ENCODE measurements at places on chromosomes 3 and 15.

DNA sequence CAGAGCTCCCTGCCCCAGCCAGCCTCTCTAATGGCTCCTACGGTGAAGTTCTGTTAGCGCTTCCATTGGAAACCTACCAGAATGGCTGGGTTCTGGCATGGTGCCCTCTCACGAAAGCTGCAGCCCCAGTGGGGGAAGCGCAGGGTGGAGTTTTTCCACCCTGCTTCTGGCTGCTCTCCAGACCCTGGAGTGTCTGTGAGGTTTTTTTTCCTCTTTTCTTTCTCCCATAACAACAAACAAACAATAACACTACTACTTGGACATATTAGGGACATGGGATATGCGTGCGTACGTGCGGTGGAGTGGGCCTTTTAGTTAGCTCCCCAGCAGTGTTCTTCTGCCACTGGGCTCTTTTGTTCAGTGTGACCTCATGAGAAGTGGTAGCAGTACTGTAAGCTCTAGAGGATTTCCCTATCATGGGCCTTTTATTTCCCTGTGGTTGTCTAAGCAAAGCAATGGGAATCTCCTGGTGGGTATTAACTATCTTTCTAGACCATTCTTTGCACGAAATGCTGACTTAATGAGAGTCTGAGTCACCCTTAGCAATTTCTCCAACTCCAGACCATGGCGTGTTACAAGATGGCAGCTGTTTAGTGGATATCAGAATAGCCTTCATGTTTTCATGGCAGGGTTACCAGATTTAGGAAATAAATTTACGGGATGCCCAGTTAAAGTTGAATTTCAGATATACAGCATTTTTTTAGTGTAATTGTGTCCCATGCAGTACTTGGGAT lies 161.9 kb downstream of the FNDC3B start:
- peak; percentile 71 for DNase-seq

GRCh38 chr3:8156831-8157230 lies 344.8 kb upstream of the LMCD1 start:
- no peak for DNase-seq

DNA sequence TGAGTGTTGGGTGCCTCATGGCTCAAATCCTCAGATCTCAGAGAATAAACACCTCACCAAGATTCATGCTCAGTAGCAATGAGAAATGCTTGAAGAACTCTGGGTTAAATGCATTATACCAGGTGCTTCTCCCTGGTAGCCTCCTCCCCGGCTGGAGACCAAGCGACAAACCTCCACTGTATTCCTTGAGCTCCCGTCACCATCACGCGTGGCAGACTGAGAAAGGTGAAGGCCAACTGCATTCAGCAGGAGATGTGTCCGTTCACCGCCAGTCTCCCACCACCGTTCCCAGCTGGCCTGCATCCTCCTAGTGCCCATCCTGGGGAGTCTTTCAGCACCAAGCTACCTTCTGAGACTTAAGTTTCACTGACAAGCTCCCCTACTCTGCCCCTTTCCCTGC lies 7.5 kb downstream of the CSTA start:
- no peak for DNase-seq

DNA sequence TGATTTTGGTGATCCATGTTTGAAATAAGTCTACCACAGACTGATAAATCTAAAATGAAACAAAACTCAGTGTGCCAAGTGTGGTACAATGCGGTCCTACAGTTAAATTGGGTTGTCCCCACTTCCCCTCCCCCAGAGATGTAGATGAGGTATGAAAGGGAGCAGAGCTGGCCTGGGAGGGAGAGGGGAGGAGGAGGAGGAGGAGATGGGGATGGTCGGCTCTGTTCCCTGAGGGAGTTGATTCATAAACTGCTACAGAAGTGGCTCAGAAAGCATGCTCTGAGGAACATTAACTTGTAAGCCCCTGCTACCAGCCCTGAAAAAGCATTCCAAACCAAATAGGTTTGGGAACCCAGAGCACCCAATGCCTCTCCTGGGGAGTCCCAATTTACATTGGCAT lies 28.0 kb upstream of the CHRNB4 start:
- DNase-seq = no peak

GRCh38 chr3:46987319-46987742 lies 7.9 kb downstream of the NBEAL2 start:
- DNase-seq = peak; percentile 92

- no peak for DNase-seq
Measured at GRCh38 chr15:60859996-60860494, 369.1 kb downstream of the RORA start.

DNA sequence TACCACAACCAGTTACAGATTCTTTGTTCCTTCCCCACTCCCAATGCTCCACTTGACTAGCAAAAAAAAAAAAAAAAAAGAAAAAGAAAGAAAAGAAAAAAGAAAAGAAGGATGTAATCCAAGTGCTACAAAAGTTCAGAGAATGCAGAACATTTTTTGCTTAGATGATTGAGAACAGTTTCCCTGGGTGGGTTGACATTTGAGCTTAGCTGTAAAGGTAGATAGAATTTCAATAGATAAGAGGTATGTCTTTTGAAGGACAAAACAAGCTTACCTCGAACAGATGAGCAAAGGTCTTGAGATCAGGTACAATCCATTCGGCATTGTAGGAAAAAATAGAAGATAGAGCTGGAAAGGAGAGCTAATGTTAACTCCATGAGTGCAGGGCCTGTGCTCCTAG lies 344.6 kb upstream of the NECTIN3 start:
- DNase-seq = no peak

DNA sequence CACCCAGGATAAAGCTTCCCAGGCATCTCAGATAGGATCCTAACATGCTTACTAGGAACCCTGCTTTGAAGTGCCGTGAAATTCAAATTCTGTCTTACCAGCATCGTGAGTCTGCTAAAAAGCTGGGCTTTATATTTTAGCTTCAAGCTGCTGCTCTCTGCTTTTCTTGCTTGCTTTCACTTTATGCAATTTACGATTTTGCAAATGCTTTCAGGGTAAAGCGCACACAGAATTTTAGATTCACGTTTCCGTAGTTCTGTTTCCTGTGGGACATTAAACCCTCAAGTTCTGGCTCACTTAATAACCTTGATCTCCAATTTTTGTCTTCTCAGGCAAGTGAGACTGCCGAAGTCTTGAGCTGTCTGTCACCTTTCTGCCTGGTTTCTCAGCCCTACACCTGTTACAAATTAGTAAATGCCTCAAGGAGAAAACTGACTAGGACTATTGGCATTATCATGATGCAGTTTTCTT lies 170.5 kb upstream of the TGFBR2 start:
- DNase-seq = peak; percentile 18

GRCh38 chr3:156579427-156579851 lies 24.5 kb upstream of the SSR3 start:
- DNase-seq = peak; percentile 89

GRCh38 chr15:68471541-68471940 lies 39.6 kb upstream of the ITGA11 start:
- no peak for DNase-seq

- peak; percentile 44 for DNase-seq
Measured at GRCh38 chr3:75294124-75294523, 370.0 kb upstream of the FRG2C start.

- DNase-seq = peak; percentile 75
Measured at GRCh38 chr15:39403640-39404117, 177.2 kb upstream of the THBS1 start.

- DNase-seq = peak; percentile 41
Measured at GRCh38 chr3:43620831-43621655, 768 bp downstream of the ANO10 start.

DNA sequence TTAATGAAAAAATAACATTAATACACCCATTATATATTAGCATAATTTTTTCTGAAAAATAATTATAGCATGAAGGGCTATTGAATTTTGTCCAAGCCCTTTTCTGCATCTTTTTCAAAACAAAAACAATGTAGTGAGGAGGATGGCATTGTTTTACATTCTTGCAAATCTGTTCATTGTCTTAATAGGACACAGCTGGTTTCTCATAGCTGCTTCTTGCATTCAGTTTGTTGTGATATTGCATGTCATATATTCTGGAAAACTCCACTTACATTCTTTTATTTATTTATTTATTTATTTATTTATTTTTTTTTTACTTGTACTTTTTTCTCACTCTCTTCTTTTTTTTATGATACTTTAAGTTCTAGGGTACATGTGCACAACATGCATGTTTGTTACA lies 107.4 kb downstream of the NR1D2 start:
- no peak for DNase-seq

- no peak for DNase-seq
Measured at GRCh38 chr3:42632146-42632545, 21.4 kb upstream of the ZBTB47 start.

DNA sequence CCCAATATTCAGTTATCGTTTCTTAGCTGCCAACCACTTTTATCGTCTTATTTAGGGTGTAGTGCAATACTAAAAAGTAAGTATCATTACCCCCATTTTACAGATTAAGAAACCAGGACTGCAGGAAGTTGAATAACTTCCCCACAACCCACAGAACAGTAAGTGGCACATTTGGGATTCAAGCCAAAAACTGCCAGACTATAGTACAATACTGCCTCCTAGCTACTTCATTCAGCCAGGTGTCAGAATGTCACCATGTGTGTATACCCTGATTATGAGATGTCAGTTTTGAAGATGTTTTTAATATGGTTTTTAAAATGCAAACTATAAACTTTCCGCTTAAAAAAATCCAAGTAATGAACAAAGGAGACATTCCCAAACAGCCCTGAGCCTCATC lies 74.2 kb upstream of the PROK2 start:
- peak; percentile 93 for DNase-seq

DNA sequence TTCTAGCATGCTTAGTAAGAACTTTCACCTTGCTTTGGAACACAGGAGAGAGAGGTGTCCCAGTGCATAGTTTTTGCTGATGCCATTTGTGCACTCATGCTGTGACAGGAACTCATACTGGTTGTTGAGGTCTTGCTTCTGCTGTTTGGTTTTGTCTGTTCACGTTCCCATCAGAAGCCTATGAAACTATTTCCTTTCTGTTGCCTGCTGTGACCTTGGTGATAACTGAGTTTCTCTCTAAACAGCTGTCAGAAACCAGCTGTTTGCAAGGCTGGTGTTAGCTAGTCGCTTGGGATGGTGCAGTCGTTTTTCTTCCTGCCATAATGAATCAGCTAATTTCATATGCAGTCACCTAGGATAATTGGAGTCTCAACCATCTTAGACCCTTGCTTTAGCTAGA lies 724.1 kb downstream of the GRM7 start:
- peak; percentile 55 for DNase-seq

DNA sequence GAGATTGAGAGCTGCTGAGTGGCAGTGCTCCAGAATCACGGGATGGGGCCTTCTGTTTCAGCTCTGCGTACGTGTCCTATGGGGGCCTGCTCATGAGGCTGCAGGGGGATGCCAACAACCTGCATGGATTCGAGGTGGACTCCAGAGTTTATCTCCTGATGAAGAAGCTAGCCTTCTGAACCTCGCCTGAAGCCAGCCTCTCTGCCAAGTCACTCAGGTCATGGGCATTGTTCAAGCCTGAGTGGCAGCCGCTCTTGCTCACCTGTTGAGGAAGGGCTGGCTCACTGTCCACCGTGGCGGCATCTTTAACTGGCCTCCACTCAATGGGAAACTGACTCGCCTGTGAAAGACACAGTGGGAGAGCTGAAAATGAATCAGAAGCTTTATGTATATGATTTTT lies 6.6 kb downstream of the POLR2H start:
- DNase-seq = no peak

DNA sequence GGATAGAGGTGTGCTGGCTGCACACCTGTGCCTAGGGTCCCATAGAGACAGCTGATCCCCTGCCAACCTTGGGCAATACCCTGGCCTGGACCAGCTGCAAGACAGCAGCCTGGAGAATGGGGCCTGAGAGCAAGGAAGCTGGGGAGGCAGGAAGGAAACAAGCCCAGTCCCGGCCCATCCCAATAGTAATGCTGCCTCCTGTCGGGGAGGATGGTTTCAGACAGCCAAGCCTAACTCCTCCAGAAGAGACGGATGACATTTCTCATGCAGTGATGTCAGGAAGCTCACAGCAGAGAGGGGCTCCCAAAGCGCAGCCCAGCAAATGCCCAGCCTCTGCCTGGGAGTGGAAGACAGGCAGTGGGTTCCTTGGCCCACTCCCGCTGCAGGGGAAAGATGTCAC lies 408.8 kb downstream of the OCA2 start:
- DNase-seq = no peak

DNA sequence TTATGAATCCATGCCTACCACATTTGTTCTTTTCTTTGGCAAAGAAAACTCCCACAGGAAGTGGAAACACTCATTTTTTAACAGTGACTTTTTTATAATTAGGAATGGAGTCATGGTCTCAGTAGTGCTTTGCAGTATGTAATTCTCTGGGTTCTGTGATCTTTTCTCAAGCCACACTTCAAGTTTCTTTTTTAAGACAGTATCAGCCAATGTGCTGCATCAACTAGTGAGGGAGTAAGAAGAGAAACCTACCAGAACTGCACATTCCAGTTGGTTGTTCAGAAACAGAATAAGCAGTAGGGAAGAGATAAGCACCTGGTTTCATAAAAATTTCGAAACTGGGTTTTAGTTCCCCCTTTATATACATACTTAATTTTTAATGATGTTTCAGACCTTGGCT lies 126.3 kb downstream of the FOXB1 start:
- peak; percentile 26 for DNase-seq

DNA sequence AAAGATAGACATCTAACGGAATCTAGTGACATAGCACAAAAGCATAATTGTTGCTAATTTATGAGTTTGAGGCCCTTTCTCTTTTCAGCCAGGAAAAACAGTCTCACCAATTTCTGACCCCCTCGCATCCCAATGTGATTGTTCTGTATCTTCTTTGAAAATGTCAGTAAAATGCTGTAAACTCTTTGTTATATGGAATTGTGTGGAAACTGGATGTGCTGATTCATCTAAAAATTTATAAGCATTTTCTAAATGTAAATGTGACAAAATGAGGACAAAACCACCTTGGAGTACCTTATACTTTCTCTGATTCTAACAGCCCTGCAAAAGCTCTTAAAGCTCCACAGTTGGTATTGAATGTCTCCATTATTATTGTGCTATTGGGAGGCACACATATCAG lies 70.9 kb upstream of the MME start:
- DNase-seq = no peak

- DNase-seq = peak; percentile 87
Measured at GRCh38 chr3:48564022-48564421, 441 bp upstream of the UCN2 start.

DNA sequence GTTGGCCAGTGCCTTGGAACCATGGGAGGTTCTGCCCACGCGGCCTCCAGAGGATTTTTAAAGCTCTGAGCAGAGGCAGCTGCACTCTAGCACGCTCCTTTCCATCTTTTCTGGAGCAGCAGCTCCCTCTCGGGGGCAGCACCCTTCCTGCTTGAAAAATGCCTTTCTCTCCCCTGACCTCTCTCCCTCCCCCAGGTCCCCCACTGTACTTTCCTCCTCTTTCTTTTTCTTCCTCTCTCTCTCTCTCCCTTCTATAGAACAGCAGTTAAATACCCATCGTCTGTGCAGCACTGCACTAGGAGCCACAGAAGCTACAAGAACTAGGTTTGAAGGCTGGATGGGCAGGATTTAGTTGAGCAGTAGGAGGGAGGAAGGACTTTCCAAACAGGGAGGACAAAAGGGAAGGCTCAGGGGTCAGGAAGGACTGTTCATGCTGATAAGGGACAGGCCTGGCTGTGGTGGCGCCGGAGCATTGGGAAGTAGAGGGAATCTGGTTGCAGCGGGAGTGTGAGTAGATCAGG lies 4.4 kb downstream of the ALPK3 start:
- peak; percentile 41 for DNase-seq

Measured in hematopoietic multipotent progenitor cell treated with erythropoietin and hydrocortisone succinate and interleukin-3 and kit ligand, for 4 days (in vitro differentiated cells).